ENCODE measurements at places on chromosomes 1 and 21.

- no peak for DNase-seq
Measured at GRCh38 chr1:233005156-233005555, 54.7 kb downstream of the NTPCR start.

GRCh38 chr21:14825514-14825974 is 239.3 kb downstream of the NRIP1 start:
- no peak for DNase-seq

DNA sequence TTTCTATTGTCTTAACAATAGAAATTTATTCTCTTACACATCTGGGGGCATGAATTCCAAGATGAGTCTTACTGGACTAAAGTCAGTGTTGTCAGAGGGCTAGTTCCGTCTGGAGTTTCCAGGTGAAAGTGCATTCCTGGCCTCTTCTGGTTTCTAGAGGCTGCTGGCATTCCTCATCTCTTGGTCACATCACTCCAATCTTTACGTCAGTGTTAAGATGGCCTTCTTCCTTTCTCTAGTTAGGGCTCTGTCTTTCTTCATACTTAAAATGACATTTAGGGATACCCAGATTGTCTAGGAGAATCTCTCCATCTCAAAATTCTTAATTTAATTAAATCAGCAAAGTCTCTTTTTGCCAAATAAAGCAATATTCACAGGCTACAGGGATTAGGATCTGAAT is 13.3 kb upstream of the PDC start:
- peak; percentile 11 for DNase-seq

GRCh38 chr1:243394066-243394465 is 138.2 kb downstream of the SDCCAG8 start:
- DNase-seq, result no peak

- DNase-seq, result no peak
Measured at GRCh38 chr1:40701684-40702083, 10.2 kb downstream of the NFYC start.

DNA sequence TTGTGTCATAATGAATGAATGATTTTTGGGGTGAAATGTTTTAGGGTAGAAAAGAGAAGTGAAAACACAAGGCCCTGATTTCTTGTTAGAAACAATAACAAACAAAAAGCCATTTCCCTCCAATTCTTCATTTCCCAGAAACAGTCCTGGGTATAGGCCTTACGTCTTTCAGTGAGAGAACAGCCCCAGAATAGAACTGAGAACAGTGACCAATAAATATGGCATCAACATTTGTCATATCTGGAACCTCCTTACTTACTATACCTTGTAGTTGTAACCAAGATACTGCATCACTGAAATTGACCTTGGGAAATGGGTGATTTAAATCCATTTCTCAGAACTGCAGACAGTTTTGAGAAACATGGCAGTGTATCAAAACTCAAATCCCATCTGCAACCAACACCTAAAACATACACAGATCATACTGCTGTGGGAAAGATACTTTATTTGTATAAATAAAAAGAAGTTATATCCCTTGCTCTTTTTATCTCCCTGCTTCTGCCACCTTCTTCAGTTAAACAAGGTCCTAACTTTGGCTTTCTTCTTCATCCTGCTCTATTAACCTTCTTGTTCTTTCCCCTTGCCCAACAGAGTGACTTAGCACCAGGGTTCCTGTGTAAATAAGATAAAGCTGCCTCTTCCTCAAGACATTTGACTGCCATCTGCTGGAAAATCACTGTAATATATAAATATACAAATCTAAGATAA is 19.5 kb downstream of the XKR8 start:
- DNase-seq, result peak; percentile 65

DNA sequence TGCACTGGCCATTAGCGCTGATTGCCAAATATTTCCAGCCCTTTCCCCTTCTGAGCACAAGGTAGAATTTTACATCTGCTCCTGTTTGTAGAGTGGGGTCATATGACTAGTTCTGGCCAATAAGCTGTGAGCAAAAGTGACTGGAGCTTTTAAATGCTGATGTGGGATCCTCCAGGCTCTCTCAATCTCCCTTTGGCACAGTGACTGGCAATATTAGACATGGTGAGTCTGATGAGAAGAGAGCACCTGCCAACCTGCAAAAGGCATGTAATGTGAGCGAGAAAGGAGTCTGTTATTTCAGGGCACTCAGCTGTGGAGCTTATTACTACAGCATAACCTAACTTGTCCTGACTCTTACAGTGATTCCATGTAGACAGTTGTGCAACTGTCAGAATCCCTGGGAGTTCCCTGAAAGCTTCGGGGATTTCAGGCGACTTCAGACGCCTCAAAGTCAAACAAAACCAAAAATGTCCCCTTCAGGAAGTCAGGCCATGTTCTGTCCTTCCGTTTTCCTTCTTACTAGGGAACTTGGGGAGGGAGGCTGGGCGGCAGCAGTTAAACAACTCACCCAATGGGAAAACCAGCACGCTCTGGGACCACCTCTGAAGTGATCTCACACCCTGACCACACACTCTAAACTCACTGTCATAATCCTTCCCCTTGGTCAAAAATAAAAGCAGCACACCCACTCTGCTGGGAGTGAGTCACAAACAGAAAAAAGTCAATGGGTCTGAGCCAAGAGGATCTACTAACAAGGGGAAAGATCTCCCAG is 3.6 kb upstream of the RASSF5 start:
- DNase-seq, result peak; percentile 84

DNA sequence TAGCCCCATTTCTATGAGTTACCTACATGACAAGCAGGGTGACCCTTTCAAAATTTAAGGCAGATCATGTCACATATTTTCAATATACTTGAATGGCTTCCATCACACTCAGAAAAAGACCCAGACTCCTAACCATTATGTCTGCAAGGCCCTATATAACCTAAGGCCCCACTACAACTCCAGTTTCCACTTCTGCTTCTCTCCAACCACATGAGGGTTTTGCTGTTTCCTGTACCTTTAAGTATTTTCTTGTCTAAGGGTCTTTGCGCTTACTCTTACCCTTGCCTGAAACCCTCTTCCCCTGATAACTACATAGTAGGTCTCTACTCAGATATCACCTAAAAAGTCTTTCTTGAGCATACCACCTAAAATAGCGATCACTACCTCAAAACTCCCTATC is 46.1 kb downstream of the SGIP1 start:
- no peak for DNase-seq

GRCh38 chr1:237671935-237672334 is 218.8 kb downstream of the ZP4 start:
- DNase-seq, result no peak

- DNase-seq, result no peak
Measured at GRCh38 chr1:229075217-229075616, 195.7 kb upstream of the RAB4A start.

GRCh38 chr21:23690316-23690715 is 1917.0 kb downstream of the MRPL39 start:
- no peak for DNase-seq
